ENCODE measurements at places on chromosomes 7 and 10.

DNA sequence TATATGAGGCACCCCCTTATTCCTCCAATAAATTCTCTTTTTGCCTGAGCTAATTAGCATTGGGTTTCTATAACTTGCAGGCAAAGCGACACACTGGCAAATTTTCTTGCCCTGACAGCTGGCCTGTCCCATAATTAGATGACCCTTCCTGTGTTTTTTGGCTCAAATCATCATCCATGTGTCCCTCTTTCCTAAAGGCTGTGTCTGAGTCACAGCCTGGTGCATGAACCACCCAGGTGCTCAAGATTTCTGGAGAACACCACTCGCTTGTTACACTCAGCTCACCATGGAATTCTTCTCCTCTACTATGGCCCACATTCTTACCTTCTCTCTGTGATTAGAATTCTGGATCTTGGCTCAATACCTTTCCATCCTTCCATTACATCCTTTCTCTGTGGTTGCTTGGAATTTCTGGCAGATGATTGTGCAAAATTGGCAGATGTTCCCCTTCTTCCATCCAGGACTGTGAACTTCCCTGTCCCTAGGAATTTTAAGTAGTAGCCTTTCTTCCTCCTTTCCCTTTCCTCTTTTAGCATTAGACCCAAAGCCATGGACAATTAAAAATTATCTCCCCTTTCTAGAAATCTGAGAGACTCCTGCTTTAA lies 116.0 kb upstream of the ANKRD1 start:
- DNase-seq = no peak

DNA sequence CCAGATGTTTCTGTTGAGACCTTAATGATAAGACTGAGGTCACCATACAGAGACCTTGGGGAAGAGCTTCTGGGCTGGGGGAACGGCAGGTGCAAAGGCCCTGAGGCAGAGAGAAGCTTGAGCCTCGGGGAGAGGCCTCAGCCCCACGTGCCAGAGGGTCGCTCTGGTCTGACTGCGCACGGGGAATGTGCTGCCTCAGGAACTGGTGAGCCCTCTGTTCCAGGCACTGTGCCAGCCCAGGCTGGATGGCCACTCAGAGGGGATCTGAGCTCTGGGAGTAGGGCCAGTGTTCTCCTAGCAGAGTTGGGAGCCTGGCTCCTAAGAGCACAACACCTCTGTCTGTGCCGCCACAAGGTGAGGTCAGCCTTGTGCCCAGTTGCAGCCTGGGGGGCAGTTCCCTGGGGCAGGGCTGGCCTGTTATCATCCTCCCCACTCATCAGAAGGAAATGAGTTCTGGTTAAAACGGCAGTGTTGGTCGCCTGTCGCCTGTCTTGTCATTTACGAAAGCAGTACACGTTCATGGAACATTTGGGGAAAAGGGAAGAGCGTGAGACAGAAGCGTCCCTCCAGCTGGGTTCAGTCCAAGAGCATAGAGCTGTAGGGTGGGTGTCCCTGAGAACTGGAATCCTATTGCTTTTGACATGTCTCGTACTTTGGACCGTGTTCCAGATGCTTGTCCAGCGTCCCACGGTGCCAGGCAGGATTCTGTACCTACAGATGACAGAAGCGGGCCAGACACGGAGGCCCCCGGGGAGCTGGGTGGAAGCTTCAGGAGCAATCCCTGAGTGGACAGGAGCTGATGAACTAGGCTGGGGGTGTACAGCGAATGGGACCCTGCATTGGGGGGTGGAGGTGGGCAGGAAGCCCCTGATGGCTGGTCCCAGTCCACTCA lies 4.3 kb downstream of the TTYH3 start:
- DNase-seq = no peak

DNA sequence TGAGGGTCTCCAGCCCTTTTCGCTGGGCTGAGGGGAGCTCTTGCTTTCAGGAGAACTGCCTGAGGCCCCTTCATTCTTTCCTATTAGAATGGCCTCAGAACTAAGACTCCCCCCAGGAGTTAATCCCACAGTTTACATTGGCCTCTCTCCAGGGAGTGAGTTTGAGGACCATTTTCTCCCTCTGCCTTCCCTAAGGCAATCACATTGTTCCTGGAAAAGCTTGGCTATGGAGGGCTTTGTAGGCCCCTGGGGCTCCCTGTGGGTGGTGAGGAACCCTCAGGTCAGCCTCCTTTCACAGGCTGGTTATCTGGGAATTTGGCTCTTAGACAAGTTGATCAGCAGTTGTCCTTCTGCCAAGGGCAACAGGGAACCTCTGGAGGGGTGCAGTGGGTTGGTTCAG lies 343.7 kb downstream of the RPS24 start:
- DNase-seq = no peak

DNA sequence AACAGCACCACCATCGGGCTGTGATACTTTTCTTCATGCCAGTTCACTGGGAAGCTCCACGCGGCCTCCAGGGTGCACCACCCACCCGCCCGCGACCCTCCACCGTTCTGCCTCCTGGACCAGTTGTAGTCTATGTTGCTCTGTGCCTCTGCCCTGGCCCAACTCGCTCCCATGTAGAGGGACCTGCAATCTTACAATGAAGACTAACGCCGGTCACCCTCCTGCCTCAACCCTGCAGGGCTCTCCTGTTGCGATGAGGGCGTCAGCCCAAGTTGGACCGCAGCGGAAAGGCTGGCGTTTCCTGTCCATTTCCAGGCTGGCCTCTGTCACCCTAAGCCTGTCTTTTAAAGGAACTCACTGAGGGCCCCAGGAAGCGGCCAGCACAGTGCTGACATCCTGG lies 34.9 kb downstream of the IL15RA start:
- no peak for DNase-seq

DNA sequence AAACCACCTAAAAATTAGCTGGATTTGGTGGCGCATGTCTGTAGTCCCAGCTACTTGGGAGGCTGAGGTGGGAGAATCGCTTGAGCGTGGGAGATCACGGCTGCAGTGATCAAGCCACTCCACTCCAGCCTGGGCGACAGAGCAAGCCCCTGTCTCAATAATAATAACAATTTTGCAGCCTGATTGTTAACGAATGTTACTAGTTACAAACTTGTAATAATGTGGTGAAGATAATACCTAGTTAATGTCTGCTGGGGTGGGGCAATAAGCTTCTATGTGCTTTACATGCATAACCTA lies 1.2 kb upstream of the ATAD1 start:
- DNase-seq = no peak

GRCh38 chr7:74074770-74075169 lies 8.8 kb upstream of the LIMK1 start:
- no peak for DNase-seq

GRCh38 chr7:110375068-110375467 lies 715.9 kb upstream of the LRRN3 start:
- DNase-seq = no peak

- DNase-seq = no peak
Observed at GRCh38 chr7:143245123-143245522, 18.1 kb upstream of the GSTK1 start.

GRCh38 chr10:132375795-132376297 lies 21.2 kb upstream of the PWWP2B start:
- DNase-seq = no peak

GRCh38 chr7:99363286-99363685 lies 11.2 kb upstream of the ARPC1B start:
- DNase-seq = no peak

GRCh38 chr7:45007106-45007505 lies 7.1 kb downstream of the CCM2 start:
- DNase-seq = no peak

DNA sequence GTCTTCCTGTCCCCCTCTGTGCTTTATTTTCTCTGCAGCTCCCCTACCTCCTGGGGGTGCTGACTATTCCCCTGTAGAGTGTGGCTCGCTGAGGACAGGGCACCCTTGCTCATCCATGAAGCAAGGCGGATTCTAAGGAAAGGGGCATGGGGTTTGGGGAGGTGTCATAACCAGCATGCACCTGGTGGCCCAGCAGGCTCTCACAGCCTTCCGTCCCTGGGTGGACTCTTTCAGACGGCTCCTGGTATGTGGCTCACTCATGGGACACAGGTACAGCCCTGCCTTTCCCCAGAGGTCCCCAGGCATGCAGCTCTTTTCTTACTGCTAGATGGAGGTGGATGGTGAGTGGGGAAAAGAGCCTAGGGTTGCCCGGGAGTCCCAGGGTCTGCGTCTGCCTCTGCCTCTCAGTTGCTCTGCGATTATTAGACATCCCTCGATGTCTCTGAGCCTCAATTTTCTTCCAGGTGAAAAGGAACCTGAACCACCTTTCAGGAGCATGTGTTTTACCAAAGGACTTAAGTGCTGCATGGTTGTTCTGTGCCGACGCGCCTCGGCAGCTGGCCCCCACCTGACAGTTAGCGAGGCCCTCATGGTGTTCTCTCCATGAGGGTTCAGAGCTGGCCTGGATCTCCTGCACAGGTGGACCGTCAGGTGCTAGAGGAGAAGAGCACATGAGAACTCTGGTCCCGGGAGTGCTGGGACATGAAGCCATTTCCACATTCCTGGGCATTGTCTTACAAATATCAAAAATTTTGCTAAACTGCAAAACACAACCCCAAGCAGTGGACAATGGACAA lies 172.5 kb upstream of the SHH start:
- DNase-seq = no peak

DNA sequence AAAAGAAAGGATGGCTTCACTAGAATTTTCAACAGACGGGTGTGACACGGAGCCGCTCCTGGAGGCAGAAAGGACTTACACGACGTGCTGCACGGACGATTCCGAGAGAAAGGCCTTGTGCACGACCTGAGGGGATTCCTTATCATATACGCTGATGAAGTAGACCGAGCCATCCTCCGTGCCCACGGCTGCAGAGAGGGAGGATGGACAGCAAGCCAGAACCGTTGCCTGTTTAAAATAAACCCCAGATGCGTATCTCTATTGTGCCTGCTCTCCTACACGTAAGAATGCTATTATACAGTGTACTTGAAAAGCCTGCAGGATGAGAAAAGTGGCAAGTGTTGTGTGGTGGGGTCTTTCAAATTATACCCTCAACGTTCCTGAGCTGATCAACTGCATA lies 38.4 kb downstream of the CFAP43 start:
- no peak for DNase-seq

DNA sequence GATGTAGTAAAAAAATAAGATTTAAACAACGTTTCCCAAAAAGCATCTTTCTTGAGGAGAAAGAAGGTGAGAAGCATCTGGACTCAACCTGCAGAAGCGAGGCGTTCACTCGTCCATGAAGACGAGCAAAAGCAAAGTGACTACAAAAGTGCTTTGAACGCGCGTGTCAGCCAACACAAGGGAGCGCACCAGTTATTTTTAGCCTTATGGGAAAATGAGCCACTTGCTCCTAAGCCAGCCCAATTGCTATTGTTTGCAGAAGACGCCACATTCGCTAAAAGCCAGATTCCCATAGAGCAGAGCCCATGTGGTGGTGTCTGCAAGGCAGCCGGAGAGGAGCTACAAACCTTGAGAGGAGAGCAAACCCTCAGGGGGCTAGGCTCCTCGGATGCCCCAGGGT lies 122.5 kb downstream of the FAM53B start:
- DNase-seq = no peak

- peak; percentile 2 for DNase-seq
Observed at GRCh38 chr7:43636093-43636492, 53.2 kb downstream of the STK17A start.

DNA sequence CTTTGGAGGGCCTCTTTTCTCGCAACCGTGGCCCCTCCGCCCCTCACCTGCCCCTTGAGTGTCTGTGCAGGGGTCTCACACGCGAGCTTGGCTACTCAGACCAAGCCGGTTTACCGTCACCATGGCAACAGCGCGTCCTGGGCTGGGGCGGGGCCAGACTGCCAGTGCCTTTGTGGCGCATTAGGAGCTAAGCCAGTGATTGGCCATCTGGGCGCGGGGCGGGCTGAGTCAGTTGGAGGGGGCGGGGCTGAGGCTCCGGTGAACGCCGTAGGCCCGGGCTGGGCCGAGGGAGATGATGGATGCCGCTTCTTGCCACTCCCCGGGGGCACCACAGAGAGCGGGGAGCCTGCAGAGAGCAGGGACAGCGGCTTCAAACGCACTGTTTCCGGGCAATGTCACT lies 48.7 kb upstream of the FXYD4 start:
- DNase-seq = no peak

DNA sequence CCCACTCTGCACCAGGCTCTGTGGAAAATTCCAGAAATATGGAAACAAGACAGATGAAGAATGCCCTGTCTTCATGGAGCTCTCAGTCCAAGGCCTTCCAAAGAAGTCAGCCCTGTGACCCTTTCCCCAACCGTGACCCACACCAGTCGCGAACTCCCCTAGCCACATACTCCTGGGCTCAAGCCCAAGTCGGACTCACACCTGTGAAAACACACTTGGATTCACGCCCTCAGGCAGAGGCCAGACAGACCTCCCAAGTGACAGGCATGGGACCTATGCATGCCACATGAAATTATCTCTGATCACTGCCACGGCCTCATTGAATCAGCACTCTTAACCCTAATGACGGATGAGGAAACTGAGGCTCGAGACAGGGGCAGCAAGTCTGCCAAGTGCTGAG lies 42.5 kb downstream of the ZCCHC24 start:
- DNase-seq = no peak

DNA sequence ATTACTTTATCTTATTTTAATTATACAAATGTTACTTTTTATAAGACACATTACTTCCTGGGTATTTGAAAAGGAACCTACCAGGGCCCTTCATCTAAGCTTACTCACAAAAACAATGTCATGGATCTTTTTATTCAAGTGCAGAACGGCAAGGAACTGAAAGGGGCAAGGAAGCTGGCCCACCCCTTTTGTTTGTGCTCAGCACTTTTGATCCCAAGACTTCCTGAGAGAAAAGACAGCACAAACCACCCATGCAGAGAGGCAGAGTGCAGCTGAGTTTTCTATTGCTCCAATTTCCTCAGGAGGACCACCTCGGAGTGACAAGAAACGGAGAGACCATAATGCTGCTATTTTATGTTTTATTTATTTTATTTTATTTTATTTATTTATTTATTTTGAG lies 232.0 kb upstream of the NRP1 start:
- DNase-seq = no peak

DNA sequence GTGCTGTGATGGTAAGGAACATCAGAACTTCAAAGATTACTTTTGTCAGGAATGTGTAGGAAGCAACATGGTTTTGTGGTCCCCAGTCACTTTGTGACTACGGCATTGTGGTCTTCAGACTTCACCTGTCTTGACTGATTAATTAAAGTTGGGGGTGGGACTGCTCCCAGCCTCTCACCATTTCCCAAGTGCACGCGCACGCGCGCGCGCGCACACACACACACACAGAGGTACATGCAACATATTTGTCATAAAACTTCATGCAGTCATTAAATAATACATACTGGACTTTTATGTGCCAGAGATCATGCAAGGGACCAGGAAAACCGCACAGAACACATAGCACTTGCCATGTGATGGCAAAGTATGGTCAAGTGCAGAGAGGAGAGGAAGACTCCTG lies 181.2 kb downstream of the EVX1 start:
- no peak for DNase-seq
